Posterior cingulate gyrus (tissue), 11 donors: ENCODE measurements at places on chromosomes 12 and 14.

DNA sequence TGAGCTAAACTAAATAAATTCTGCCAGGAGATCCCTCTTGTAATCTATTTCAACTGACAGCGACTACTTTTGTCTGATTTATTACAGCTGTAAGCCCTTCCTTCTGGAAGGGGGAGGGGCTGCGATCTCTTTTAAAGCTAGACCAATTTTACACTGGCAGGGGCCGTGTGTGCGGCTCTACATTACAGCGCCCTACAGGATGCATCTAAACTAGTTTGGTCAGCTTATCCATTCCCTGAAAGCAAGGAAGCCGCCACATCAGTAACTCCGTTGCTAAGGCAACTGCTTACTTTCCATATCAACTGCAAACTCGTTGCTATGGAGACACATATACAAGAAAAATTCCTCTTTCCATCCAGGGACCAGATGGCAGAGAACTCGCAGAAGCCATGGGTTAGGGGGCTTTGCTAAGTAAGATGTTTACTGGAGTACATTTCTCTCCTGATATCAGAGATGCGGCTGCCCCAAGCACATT, 17.4 kb downstream of the FOXN3 start:
- DNase-seq: no peak

DNA sequence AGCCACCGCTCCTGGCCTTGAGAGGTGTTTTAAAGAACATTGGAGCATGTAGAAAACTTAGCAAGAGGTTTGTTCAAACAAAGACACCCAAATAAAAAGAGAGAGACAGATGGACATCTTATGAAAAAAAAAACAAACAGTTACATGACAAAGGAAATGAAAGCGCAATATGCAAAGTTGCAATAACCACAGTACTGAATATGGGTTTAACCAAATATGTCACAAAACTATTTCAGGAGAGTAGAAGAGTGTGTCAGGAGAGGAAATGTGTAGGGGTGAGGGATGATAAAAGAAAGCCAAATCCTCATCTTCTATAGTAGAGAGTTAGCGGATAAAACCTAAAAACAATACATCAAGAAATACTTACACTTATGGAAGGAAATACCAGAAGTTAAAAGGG, 98.4 kb downstream of the GTF2A1 start:
- DNase-seq: no peak

DNA sequence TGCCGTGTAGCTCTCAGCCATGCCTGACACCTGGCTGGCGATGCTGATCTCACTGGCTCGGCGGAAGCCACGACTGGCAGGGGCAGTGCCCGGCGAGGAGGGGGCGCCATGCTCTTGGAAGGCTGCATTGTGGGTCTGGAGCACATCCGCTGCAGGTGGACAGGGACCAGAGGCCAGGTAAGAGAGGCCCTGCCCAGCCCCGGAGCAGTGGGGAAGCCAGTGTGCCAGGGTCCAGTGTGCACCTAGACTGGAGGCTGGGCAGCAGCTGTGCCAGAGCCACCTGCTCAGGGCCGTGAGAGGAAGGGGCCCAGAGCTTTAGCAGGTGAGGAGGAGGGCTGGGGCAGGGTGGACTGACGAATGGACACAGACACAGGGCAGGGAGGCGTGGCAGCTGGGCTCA, 10.1 kb downstream of the ARL6IP4 start:
- no peak for DNase-seq

- no peak for DNase-seq
Observed at GRCh38 chr14:100436745-100437406, 113.7 kb downstream of the SLC25A47 start.

GRCh38 chr12:52651726-52652261, at the start of gene KRT2:
TSS of gene KRT2 (minus strand) at chr12:52652211. CDS start at chr12:52652142, 69 bp downstream.
- DNase-seq: peak; percentile 72

- DNase-seq: no peak
Observed at GRCh38 chr14:26820138-26820537, 222.3 kb upstream of the NOVA1 start.

GRCh38 chr12:100127766-100128511, 14.7 kb downstream of the BLTP3B start:
- no peak for DNase-seq

- no peak for DNase-seq
Observed at GRCh38 chr12:28569698-28570411, 379.6 kb downstream of the CCDC91 start.

DNA sequence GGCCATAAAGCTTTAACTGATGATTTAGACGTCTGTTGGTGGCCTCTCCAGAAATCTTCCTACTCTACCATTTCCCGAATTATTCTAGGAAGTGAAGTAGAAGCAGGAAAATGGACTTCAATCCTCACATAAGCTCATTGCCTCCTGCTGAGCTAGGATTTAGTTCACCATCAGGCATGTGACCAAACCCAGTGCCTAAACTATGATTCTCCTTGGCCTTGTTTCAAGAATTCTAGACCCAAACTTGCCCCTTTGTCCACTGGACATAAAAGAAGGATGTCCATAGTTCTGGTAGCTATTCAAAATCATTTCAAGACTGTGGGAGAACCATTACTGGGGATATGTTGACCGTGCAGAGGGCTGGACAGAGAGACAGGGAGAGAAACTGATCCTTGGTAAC, 105.8 kb downstream of the C12orf50 start:
- DNase-seq: no peak

- DNase-seq: no peak
Observed at GRCh38 chr12:98419081-98419794, 96.2 kb upstream of the TMPO start.

GRCh38 chr12:6178981-6179761, 21.0 kb upstream of the CD9 start:
- DNase-seq: no peak

DNA sequence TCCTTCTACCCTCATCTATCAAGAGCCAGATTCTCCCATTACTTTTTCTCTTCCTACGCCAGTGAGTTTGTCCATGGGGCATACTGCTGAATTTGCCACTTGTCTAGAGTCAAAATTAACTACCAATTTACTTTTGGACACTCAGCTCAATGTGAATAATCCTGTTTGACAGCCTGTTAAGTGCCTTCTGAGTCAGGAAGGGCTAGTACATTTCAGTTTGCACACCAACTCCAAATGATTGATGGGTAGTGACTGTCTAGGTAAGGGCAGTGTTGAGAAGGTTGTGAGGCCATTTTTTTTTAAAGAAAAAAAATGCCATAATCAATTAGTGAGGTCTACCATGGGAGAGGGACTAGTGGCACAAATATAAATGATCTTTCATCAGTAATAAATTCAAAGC, 21.8 kb upstream of the TRIM9 start:
- DNase-seq: no peak

DNA sequence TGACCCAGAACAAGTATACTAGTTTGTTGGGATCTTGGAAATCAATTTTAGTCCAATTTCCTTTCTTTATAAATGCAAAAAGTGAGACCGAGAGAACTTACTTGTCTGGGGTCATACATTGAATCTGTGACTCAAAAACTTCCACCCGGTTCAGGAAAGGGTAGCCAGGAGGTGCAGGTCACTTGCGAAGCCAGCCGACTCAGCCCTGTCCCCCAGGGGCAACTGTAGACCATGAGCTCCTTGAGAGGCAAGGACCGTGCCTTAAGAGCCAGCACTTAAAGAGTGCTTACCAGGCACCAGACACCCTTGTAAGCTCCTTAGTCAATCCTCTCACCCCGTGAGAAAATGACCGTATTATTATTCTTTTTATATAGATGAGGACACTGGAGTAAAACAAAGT, 505 bp upstream of the BCDIN3D start:
- DNase-seq: no peak

- no peak for DNase-seq
Observed at GRCh38 chr12:86118161-86118560, 138.0 kb downstream of the MGAT4C start.

DNA sequence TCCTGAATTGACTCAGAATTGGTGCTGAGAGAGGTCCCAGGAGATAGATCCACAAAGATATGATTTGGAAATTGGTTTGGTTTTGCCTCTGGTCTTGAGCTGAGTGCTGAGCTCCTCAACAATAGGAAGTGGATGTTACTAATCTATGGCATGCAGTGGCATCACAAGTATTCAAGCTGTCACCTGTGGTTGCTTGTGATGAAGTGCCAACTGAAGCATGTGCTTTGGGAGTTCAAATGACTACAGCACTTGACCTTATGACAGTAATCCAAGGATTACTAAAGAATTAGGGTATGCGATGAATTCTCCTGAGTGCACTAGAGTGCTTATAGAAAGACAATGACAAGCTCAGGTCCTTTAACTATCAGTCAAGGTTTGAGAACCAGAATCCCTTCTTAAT, 406.2 kb downstream of the NOVA1 start:
- DNase-seq: no peak

DNA sequence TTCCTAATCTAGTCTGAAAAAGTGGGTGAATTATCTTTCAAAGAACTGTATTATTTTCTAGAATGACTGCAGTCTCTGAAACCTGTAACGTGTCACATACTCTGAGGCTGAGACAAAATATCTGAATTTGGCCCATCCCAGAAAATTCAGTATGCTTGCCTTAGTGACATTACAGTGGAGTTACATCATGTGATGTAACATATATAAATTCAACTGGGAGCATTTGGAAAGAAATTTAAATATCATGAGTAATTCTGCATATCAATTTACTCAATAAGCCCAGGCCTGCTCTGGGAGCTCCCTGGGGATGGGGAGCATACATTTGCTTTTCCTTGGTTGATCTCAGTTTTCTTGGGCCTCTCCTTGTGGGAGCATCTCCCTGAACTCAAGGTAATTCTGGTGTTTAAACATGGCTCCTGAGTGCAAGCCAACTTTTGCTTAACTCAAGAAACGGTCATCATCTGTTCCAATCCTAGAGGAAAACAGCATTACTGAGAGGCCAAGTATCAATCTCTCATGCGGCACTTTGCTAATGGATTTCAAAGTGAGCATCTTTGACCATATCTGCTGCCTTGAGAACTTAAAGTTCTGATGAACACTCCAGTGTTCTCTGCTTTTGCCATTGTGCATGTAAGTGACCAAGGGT, 54.4 kb downstream of the AKAP6 start:
- DNase-seq: no peak

GRCh38 chr12:51424094-51424661, 453 bp upstream of the SLC4A8 start:
- DNase-seq: no peak

DNA sequence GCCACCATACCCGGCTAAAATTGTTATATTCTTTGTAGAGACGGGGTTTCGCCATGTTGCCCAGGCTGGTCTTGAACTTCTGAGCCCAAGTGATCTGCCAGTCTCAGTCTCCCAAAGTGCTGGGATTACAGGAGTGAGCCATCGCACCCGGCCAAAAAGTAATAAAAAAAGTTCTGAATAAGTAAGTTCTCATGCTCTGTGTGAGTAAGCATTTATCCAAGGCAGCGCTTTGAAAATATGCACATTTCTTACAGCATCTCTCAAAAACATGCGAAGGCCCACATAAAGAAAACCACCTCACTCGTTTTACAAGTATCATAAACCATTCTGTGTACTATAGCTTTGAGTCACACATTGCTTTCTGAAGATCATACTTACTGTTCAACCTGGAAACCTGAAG, 8.6 kb downstream of the GIT2 start:
- no peak for DNase-seq

- no peak for DNase-seq
Observed at GRCh38 chr12:57613427-57614109, 2.3 kb downstream of the ARHGEF25 start.

GRCh38 chr12:28057856-28058615, 85.5 kb upstream of the PTHLH start:
- no peak for DNase-seq

GRCh38 chr14:72904840-72905561, 11.1 kb upstream of the DPF3 start:
- peak; percentile 42 for DNase-seq

DNA sequence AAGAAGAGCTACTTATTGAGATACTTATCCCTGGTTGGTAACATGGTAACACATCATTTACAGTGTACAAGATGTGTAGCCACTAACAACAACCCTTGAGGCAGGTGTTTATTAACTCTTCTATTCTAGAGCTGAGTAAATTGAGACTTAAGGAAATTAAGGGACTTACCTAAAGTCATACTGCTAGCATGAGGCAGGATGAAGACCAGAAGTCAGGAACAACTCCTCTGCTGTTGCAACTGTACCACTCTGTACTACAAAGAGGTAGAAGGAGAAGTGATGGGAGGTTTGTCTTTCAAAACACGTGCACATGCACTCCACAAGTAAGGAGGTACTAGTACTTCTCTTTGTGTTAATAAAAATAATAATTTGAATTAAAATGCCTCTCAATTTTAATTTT, 79.9 kb downstream of the LLPH start:
- DNase-seq: no peak

GRCh38 chr12:57190037-57190436, 26.6 kb upstream of the NXPH4 start:
- DNase-seq: no peak
